GM20000 (cell line): ENCODE measurements at places on chromosomes 2 and 18.

- DNase-seq = no peak
Observed at GRCh38 chr2:95350368-95350767, 52.1 kb upstream of the FAHD2A start.

DNA sequence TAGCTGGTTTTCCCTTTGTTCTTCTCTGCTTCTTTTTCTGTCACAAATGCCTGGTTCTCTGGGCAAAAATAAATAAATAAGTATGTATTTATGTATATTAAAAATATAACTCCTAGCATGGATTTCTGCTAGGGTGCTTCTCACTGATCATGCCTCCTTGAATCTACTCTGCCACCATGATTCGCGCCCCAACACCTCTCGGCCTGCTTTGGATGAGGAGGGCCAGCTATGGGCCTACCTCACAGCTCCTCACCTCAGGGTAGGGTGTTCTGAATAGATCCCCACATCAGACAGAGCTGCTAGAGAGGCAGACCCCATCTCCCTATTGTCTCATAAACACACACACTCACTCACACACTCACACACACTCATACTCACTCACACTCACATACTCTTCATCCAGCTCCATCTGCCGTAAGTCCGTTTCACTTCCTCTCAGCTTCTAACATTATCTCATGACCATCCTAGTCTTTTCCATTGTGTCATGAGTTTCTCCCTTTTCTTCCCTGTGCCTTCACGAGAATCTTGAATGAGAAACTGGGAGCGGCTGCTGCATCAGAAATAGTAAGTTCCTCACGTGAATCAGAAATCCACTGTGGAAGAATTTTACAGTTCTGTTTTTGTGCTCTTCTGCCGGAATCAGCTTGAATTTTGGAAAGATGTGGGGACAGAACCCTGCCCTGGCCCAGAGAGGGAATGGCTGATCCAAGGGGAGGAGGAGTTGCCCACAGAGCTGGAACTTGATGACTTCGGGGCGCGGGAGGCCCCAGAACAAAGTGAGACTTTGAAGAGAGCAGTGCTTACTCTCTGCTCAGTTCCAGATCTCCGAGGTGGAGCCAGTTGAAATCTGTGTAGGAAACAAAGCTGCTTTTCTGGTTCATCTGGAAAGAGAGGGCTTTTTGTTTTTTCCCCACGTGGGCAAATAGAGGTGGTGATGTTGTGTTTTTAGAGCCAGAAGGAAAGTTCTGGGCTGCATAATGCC lies 20.9 kb downstream of the ANXA4 start:
- DNase-seq = no peak

- DNase-seq = no peak
Observed at GRCh38 chr2:134470561-134471168, 216.8 kb downstream of the MGAT5 start.

GRCh38 chr2:204654669-204655068 lies 109.4 kb downstream of the PARD3B start:
- DNase-seq = no peak

- no peak for DNase-seq
Observed at GRCh38 chr2:128664499-128664971, 345.9 kb upstream of the HS6ST1 start.

DNA sequence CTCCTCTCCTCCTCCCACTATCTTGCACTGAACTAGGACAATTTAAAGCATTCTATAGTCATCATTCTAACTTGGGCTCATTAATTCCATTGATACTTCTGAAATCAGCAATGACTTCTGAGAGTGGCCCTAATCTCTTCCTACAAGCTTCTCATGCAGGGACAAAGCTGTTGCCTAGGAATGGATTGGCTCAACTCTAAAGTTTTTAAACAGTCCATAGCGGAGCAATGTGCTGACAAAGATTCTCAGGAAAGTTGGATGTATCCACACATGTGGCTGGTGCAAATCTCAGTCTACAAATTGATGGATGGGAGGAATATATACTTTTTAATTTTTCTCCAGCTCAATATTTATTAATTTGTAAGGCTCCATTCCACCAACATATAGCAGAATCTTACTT lies 388.9 kb downstream of the SETBP1 start:
- DNase-seq = no peak

DNA sequence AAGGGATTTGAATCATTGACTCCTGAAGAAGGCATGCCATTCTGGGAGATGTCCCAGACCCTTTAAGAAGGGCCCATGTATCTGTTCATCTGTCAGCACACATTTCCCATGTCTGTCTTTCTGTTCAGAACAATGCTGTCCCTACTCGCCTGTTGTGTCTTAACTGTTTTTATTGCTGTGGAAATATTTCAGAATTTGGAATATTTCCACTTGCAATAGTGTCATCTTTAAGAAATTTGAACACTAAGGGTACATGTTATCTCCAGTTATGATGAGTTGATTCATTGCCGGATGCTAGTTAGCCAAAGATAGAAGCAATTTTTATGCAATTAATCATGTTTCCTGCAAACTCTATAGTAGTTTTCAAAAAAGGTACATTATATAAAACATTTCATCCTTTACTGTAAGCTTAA lies 36.9 kb upstream of the NT5C1B start:
- DNase-seq = no peak

DNA sequence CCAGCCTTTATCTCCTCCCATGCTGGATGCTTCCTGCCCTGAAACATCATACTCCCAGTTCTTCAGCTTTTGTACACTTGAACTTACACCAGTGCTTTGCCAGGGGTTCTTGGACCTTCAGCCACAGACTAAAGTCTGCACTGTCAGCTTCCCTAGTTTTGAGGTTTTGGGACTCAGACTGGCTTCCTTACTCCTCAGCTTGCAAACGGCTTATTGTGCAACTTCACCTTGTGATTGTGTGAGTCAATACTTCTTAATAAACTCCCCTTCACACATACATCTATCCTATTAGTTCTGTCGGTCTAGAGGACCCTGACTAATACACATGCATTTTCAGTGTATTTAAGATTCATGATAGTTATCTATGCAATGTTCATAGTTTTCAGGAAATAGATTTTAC lies 35.8 kb upstream of the ZNF804A start:
- DNase-seq = no peak

- DNase-seq = peak; percentile 42
Observed at GRCh38 chr2:195318440-195319111, 338.4 kb upstream of the SLC39A10 start.
